ENCODE measurements at places on chromosomes 4 and X. TPM values are rescaled to one million over a fixed set of nuclear protein-coding genes. Genes with fewer than 3 reads are reported as not detected.

HELT gene
- total RNA-seq = not detected

EMCN gene
- total RNA-seq = 10.4 TPM

MEPE gene
- total RNA-seq = not detected

CORIN gene
- 2.1 TPM for total RNA-seq

CFAP47 gene
- under 0.01 TPM for total RNA-seq
